ENCODE measurements at places on chromosomes 12 and 14. TPM values are rescaled to one million over a fixed set of nuclear protein-coding genes. Genes with fewer than 3 reads are reported as not detected.
A peak's percentile ranks its signal among the peaks of the same experiment; 100 is the strongest.

DNA sequence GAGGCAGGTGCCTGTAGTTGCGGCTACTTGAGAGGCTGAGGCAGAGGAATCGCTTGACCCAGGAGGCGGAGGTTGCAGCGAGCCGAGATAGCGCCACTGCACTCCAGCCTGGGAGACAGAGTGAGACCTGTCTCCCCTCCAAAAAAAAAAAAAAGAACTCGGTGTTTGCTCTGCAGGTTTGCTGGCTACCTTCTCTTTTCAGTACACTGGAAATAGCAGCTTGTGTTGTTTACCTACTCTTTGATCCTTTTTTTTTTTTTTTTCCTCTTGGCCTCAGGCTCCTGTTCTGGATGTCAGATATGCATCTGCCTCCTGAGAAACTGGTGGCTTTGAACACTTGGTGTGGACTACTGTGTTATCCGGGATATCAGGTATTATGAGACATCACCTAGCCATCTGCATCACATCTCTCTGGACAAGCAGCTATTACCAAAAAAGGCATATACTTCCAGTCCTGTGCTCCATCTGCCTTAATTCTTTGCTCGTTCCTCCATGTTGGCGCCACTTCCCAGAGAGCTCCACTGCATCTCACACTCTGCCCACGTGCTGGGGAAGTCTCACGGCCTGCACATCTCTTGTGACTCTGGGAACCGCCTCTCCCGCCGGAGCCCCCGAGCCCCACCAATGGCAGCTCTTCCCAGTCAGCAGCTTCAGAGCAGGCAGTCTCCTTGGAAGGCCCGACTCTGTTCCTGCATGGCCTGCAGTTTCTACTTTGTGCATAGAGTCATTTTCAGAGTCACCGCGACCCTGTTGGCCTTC lies 50.9 kb upstream of the TRAF3 start:
- H3K36me3 ChIP-seq = peaks cover 17% of the 10 kb centered on the region
- no peak for DNase-seq
- no peak overlapping the region for H3K27ac ChIP-seq
- H3K4me1 ChIP-seq = no peaks in the 10 kb centered on the region
- H3K4me3 ChIP-seq = no peak overlapping the region
- no peaks in the 10 kb centered on the region for H3K27me3 ChIP-seq

- DNase-seq = no peak
- H3K4me1 ChIP-seq = peaks cover 26% of the 10 kb centered on the region
- H3K36me3 ChIP-seq = peaks cover 16% of the 10 kb centered on the region
These were observed 9.1 kb upstream of the TDG start for GRCh38 chr12:103956509-103957027.

DNA sequence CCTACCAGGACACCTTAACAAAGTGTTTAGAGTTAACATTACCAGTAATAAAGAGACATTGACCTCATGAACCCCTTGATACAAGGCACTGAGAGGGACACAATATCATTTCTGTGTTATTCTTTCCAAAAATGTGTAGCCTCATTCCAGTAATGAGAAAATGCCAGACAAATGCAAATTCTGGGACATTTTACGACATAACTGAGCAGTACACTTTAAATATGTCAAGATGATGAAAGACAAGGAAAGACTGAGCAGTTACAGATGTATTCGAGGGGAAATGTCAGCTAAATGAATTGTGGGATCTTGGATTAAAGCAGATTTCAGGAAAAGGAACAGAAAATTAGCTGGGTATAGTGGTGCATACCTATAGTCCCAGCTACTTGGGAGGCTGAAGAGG lies 255.6 kb downstream of the ERC1 start:
- H3K4me3 ChIP-seq = no peak overlapping the region
- no peak for DNase-seq
- no peaks in the 10 kb centered on the region for H3K4me1 ChIP-seq
- no peaks in the 10 kb centered on the region for H3K27me3 ChIP-seq

DNA sequence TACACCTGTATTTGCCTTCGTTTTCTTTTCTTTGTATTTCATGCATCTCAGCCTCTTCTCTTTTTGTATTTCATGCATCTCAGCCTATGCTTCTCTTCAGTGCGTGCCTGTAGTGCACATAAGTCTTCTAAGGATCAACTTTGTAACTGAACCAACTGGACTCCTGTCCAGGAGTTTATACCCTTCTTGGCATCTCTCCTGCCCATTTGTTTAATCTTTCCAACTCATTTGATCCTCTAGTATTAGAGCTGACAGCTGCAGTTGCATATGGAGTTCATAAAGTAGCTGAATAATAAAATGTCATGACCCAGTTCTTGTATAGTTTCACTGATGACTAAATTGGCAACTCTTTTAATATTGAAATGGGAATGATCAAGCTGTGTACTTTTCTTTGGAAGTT lies 89.7 kb downstream of the FGD4 start:
- H3K36me3 ChIP-seq = no peaks in the 10 kb centered on the region
- H3K27me3 ChIP-seq = peaks cover 2% of the 10 kb centered on the region
- no peak for DNase-seq
- no peak overlapping the region for H3K27ac ChIP-seq
- H3K4me3 ChIP-seq = no peak overlapping the region
- no peaks in the 10 kb centered on the region for H3K4me1 ChIP-seq

- no peak for DNase-seq
- peaks cover 14% of the 10 kb centered on the region for H3K27me3 ChIP-seq
- H3K36me3 ChIP-seq = no peaks in the 10 kb centered on the region
These were observed 164.5 kb downstream of the ANO2 start for GRCh38 chr12:5780536-5780935.

- no peaks in the 10 kb centered on the region for H3K27me3 ChIP-seq
- no peak overlapping the region for H3K27ac ChIP-seq
- no peaks in the 10 kb centered on the region for H3K36me3 ChIP-seq
- no peaks in the 10 kb centered on the region for H3K4me1 ChIP-seq
- no peak overlapping the region for H3K4me3 ChIP-seq
These were observed 934.4 kb downstream of the AACS start for GRCh38 chr12:125999628-126000027.

DNA sequence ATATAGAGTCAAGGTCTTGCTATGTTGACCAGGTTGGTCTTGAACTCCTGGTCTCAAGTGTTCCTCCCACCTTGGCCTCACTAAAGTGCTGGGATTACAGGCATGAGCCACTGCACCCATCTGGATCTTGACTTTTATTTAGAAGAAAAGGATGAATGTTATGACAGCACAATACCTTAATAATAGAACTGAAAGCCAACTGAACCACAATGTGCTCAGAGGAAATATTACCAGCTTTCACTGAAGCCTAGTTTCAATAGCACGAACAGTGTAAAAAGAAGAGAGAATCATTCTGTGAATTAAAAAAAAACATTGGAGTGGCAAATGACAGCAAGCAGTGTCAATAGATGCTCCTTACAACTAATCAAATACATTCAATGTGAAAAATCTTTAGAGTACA lies 239.2 kb upstream of the RMST start:
- no peak for DNase-seq
- H3K4me1 ChIP-seq = no peaks in the 10 kb centered on the region
- no peaks in the 10 kb centered on the region for H3K36me3 ChIP-seq
- no peaks in the 10 kb centered on the region for H3K27me3 ChIP-seq
- no peak overlapping the region for H3K4me3 ChIP-seq
- H3K27ac ChIP-seq = no peak overlapping the region

- H3K27me3 ChIP-seq = no peaks in the 10 kb centered on the region
- no peaks in the 10 kb centered on the region for H3K4me1 ChIP-seq
- no peak overlapping the region for H3K4me3 ChIP-seq
- DNase-seq = no peak
- peaks cover 2% of the 10 kb centered on the region for H3K36me3 ChIP-seq
These were observed 11.0 kb upstream of the MGP start for GRCh38 chr12:14896521-14897169.

DNA sequence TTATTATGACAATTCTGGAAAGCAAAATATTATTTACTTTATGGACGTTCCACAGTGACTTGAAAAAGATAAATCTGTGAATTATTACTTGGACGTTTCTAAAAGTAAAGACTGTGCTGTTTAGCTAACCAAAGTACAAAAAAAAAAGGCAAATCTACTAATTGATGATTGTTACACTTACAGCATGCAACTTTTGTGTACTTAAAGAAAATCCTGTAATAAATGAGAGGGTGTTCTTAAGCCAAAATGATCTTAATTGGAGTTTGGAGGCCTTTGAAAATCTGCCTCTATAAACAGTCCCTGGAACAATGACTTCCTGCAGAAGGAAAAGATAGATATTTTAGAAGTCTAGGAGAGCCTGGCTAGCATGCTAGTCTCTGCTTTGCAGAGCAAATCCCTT lies 434.0 kb upstream of the SYT1 start:
- H3K27ac ChIP-seq = no peak overlapping the region
- H3K4me1 ChIP-seq = no peaks in the 10 kb centered on the region
- H3K27me3 ChIP-seq = no peaks in the 10 kb centered on the region
- no peak overlapping the region for H3K4me3 ChIP-seq
- DNase-seq = no peak
- no peaks in the 10 kb centered on the region for H3K36me3 ChIP-seq

DNA sequence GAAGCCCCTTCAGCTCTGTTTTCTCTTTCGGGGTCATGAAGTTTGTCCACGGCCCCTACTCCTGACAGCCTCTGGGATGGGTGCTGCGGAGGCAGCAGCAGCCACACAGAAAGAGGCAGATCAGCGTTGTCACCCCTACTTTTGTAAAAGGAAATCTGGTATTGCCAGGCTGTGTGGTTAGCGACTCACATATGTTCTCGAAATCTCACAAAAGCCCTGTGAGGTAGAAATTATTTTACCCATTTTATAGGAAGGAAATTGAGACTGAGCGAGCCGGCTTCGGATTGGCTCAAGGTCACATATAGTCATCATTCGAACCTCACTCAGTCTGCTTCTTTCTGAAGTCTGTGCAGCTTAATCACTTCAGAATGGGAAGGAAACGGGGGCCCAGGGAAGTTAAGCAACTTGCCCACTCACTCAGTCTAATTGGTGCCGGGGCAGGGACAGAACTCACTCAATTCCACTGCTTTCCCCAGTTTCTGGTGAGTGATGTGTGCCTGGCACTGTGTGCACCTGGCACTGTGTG lies 1.1 kb upstream of the CKAP4 start:
- DNase-seq = no peak
- no peak overlapping the region for H3K27ac ChIP-seq
- H3K4me3 ChIP-seq = peak overlapping the region; percentile 53
- peaks cover 5% of the 10 kb centered on the region for H3K27me3 ChIP-seq

DNA sequence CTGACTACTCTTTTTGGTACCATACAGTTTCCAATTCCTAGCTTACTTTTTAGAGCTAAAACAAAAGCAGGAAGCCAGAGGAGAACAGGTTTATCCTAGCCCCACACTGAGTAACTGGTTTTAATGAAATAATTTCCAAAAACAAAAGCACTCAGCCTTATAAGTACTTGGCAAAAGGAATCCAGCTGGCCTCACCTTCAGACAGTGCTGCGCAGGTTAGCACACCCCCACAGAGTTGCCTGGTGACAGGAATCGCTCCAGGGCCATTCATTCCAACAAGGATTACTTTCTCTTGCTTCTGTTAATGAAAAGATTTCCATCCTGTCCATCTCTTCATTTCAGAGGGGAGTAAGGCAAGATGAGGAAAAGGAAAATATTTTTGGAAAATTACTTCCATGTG lies 84.6 kb downstream of the SCFD1 start:
- DNase-seq = no peak
- no peaks in the 10 kb centered on the region for H3K27me3 ChIP-seq
- H3K36me3 ChIP-seq = peaks cover 1% of the 10 kb centered on the region
- H3K4me3 ChIP-seq = no peak overlapping the region
- H3K27ac ChIP-seq = no peak overlapping the region

- peaks cover 11% of the 10 kb centered on the region for H3K27me3 ChIP-seq
- no peak for DNase-seq
- H3K4me3 ChIP-seq = no peak overlapping the region
These were observed 119.9 kb upstream of the PCED1B start for GRCh38 chr12:46959502-46959901.

GRCh38 chr14:101961011-101961721 lies 3.2 kb upstream of the DYNC1H1 start:
- DNase-seq = peak; percentile 75
- peaks cover 24% of the 10 kb centered on the region for H3K4me1 ChIP-seq
- H3K27me3 ChIP-seq = no peaks in the 10 kb centered on the region

DNA sequence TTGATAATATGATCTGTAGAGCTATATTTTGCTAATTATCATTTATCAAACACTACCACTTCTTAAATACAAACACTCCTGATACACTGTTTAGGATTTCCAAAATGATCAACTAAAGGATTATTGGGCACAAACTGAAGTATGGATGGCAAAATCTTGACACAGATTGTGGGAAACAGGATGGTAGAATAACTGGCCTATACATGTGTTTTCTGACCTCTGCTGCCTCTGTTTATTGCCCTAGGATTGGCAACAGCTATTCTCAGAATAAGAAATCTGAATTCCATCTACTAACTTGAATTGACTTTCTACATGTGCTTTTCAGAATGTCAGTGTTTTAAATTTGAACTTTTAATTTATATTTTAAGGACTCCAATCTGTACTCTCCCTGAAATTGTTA lies 209.1 kb downstream of the MED13L start:
- H3K4me1 ChIP-seq = peaks cover 17% of the 10 kb centered on the region
- no peak overlapping the region for H3K4me3 ChIP-seq
- no peak for DNase-seq
- no peaks in the 10 kb centered on the region for H3K27me3 ChIP-seq
- H3K36me3 ChIP-seq = peaks cover 2% of the 10 kb centered on the region

- peak; percentile 47 for DNase-seq
- no peak overlapping the region for H3K27ac ChIP-seq
- H3K27me3 ChIP-seq = peaks cover 2% of the 10 kb centered on the region
- no peak overlapping the region for H3K4me3 ChIP-seq
- no peaks in the 10 kb centered on the region for H3K36me3 ChIP-seq
These were observed 31.9 kb upstream of the ZFP36L1 start for GRCh38 chr14:68824517-68825347.

- H3K36me3 ChIP-seq = no peaks in the 10 kb centered on the region
- H3K27me3 ChIP-seq = peaks cover 8% of the 10 kb centered on the region
- H3K27ac ChIP-seq = no peak overlapping the region
- no peak overlapping the region for H3K4me3 ChIP-seq
- H3K4me1 ChIP-seq = no peaks in the 10 kb centered on the region
These were observed 54.1 kb upstream of the PLBD1 start for GRCh38 chr12:14621826-14622225.

DNA sequence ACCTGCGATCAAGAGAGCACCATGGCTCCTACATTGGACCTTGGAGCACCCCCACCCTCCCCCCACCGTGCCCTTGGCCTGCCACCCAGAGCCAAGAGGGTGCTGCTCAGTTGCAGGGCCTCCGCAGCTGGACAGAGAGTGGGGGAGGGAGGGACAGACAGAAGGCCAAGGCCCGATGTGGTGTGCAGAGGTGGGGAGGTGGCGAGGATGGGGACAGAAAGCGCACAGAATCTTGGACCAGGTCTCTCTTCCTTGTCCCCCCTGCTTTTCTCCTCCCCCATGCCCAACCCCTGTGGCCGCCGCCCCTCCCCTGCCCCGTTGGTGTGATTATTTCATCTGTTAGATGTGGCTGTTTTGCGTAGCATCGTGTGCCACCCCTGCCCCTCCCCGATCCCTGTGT lies 1.8 kb upstream of the RNU7-1 start:
- no peak for DNase-seq
- H3K27me3 ChIP-seq = no peaks in the 10 kb centered on the region
- peaks cover 33% of the 10 kb centered on the region for H3K4me1 ChIP-seq
- no peak overlapping the region for H3K4me3 ChIP-seq

Gene SELPLG
- total RNA-seq = 159 TPM

Gene CLEC7A
- 0.36 TPM for total RNA-seq

Gene DENND5B
- total RNA-seq = 0.33 TPM

Gene NTF3
- total RNA-seq = not detected

Gene FAM186B
- total RNA-seq = 0.11 TPM

Gene TMEM132D
- total RNA-seq = not detected

Gene GLT8D2
- not detected for total RNA-seq

Gene GAPDH
- total RNA-seq = 4,618 TPM

Gene CDCA4
- 53.3 TPM for total RNA-seq

Gene IQSEC3
- total RNA-seq = 8.0 TPM

Gene CD69
- total RNA-seq = 116 TPM

Gene SRSF5
- total RNA-seq = 587 TPM

Gene IGF1
- total RNA-seq = 1.3 TPM

Gene CLEC1B
- not detected for total RNA-seq

Data from activated naive CD8-positive, alpha-beta T cell treated with anti-CD3 and anti-CD28 coated beads, Interleukin-2, amount 10 ng/mL, durations not matched to agents 7 days and 5 days (primary cell).